Brain (organoid and tissue), 16 donors: ENCODE measurements at places on chromosomes 12 and 14. TPM values are rescaled to one million over a fixed set of nuclear protein-coding genes. Genes with fewer than 3 reads are reported as not detected.

- DNase-seq: no peak
Observed at GRCh38 chr12:53060721-53061276, 10.9 kb downstream of the TNS2 start.

DNA sequence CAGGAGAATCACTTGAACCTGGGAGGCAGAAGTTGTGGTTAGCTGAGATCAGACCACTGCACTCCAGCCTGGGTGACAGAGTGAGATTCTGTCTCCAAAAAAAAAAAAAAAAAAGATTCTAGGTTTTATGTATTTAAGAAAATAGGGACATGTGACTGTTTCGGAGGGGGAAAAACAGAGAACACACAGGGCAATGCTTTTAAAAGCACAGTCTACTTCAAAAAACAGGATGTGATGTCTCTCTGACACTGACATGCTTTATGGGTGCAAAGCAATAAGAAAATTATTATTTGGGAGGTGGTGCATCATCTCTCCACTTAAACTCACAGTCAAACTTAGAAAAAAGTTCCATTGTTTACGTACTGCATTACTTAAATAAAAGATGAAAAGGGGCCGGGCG lies 28.7 kb downstream of the CLIP1 start:
- no peak for DNase-seq

DNA sequence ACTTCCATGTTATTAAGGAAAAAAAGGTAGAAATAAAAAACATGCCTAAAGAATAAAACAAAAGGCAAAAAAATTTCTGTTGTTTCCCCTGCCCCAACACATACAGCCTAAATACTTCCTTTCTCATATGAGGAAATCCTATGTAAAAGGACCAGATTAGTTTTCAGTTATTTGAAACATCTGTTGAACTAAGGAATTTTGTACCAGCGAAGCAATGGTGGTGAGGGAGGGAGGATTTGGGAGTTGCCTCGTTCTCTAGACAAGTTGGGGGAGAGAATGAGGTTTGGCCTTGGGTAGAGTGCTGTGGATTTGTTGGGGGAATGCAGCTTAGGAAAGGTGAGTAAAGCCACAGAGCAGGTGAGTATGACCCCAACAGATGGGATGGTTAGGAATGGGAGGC lies 141.5 kb upstream of the RFLNA start:
- DNase-seq: no peak

The FAM222A gene
- 27.7 TPM for polyA plus RNA-seq

GRCh38 chr12:72839696-72840095 lies 567.5 kb downstream of the TRHDE start:
- DNase-seq: no peak

DNA sequence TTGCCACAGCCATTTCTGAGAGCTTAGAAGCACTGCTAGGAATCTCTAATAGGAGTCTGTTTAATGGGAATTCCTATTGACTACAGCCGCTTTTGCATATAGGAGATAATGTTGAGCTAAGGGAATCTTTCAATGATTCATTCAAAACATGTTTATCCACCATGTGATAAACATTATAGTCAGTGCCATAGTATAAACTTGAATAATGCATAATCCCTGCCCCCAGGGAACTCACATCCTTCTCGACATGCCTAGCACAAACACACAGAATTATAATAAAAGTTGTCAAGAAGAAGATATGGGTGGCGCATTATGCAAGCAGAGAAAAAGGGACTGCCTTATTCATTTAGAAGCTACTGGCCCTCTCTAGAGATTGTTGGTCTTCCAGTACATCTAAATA lies 248.0 kb downstream of the DAD1 start:
- peak; percentile 8 for DNase-seq

- DNase-seq: no peak
Observed at GRCh38 chr14:41549282-41549681, 57.4 kb upstream of the LRFN5 start.

The ADIPOR2 gene
- polyA plus RNA-seq: 49.1 TPM

DNA sequence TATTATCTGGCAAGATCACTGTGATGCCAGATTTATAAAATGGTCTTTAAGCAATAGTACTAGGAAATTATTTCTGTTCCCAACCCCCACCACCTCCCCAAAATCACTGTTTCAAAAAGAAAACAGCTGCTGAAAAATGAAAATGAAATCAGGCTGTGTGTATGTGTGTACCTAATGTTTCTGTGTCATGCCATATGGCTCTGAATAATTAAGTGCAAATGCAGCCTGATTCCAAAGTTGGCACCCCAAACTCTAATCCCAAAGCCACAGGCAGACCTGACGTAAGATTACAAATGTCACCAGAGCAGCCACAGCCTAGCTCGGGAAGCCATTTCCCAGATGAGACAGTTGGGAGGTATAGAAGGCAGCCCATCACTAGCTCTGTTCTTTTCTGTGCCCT lies 175.5 kb downstream of the MED13L start:
- DNase-seq: no peak

DNA sequence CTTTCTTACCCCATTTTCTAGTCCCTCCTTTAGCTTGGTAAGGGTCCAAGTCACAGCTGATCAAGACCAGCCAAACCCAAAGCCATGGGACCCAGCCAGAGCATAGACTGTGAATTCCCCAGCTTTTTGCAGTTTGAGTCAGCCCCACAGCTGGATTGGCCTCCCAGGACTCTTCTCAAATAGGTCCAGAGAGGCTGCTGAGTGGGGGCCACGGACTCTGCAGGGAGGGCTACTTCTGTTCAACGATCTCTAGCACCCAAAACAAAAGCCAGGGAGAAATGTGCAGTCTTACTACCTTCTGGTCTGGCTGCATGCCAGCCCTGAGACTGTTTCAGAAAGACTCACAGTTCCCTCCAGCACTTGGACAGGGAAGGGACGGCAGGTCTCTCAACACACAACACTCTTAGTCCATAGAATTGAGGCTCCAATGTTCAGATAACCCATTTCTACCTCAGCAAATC lies 1.6 kb downstream of the VDR start:
- no peak for DNase-seq

DNA sequence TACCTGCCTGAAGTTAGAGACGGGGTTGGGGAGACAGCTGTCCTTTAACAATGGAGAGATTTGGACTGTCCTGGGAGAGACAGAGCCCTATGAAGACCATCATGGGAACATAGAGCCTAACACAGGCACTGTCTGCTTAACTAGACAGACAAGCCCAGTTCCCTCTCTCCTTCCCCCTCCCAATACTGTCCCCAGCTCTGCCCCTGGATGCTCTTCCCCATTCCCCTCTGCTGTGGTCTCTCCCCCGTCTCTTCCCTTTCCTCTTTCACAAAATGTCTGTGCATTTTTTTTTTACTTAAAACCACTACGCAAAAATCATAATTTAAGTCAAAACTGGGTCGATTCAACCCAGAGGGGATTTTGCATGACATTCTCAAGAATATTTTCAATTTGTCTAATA lies 232.9 kb downstream of the CHST11 start:
- peak; percentile 48 for DNase-seq

The LRP1 gene
- polyA plus RNA-seq: 56.5 TPM

DNA sequence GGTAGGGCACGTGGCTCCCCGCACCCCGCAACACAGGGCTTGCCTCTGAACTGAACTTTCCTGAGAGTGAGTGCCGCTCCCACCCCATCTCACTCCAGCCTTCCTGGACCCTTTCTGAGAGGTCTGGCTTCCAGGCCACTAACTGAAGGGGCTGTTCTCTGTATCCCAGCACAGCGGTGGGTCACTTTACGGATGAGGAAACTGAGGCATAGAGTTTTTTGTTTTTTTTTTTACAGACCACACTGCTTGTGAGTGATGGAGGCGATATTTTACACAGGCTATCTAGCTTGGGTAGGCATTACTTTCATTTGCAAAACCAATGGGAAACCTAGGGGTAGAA lies 1.2 kb upstream of the TGFB3 start:
- DNase-seq: no peak

The RDH12 gene
- 0.63 TPM for polyA plus RNA-seq

The HOXC5 gene
- not detected for polyA plus RNA-seq

DNA sequence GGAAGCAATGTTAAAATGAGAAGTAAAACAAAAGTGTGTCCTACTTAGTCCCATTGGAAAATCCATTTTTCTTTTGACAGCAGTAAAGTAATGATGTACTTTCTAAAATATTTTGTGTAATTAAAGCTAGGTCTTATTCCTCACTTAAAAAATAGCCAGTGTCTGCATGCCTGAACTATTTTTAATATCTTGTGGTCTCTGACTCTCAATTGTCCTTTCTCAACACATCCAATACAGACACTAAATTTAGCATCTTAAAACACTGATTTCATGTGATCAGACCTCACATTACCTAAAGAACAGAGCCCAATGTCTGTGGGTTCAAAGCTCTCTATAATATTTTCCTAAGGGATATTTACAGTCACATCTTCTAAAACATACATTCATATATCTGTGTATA lies 108.0 kb downstream of the DERA start:
- no peak for DNase-seq

DNA sequence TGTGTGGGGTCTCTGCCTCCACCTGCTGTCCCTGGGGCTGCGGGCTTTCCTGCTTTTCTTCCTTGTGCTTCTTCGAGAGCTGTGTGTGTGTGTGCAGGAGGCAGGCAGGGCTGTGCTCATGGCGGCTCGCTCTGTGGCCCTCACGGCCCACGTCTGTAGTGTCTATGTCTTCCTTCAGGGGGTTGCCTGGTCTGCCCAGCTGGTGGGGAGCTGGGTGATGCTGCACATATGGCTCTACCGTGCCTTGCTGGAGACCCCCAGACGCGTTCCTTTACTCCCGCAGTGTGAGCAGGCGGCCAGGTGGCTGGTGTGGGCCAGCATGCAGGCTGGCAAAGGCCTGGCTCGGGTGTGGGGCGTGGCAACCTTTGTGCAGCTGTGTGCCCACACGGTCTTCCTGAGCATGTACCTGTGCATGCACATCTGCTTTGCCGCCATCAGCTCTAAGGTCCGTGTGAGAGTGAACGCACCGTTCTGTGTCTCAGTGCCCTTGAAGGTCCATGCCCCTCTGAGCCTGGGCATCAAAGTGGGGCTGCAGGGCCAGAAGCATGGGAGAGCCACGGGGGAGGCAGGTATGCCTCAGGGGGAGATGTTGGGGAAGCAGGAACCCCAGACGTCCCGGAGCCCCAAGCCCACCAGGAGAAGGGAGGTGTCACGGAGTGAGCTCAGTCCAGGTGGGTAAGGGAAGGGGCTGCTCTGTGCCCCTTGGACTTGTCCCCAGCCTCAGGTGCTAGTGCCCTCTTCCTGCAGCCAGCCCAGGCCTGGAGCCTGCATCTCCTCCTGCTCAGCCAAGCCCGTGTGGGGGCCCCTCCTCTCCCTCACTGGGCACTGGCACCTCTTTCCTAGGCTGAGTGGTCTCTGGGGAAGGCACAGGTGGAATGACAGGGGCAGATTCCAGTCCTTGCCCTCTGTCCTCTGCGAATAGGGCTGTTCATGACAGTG lies 26.4 kb downstream of the CLSTN3 start:
- DNase-seq: no peak

The EPYC gene
- not detected for polyA plus RNA-seq

The DHRS1 gene
- 16.2 TPM for polyA plus RNA-seq

DNA sequence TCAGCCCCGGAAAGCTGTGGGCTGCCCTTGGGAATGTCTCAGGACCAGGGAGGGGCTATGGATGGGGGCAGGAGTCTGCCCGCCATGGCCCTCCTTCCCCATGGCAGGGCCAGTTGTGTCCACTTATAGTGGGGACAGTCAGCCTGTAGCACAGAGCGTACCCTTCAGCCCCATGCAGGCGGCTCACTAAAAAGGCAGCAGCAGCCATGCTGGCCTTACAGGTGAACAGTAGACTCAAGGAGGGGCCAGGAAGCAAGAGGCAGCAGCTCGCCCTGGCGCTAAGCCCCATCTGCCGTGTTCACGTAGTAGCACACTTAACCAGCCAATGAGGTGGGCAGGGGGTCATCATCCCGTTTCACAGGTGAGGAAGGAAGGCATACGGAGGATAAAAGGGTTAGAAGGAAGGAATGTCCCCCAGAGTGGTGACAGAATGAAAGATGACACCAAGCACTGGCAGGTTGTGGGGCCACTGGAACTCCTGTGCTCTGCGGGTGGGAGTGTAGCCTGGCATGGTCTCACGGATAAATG lies 52.7 kb downstream of the FAM222A start:
- DNase-seq: no peak

- DNase-seq: no peak
Observed at GRCh38 chr12:46522071-46522470, 149.5 kb upstream of the SLC38A2 start.

GRCh38 chr12:68001486-68002466 lies 12.5 kb downstream of the IFNG-AS1 start:
- no peak for DNase-seq

DNA sequence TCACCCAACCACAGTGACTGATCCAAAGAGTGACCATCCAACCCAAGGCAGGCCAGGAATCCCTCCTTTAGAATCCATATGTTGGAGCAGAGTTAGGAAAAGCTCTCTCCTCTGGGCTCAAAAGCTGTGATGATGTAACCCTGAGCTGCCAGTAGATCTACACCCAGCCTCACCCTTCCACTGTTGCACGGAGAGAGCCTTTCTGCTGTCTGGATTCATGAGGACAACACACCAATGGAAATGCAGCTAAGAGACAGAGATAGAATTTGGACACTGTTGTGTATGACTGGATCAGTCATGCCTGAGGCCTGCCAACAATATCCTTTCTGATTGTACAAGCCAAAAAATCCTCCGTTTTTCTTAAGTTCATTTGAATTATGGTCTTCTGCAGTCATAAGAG lies 4.4 kb upstream of the OR6J1 start:
- no peak for DNase-seq

GRCh38 chr14:74147571-74147970 lies 62.8 kb downstream of the LIN52 start:
- no peak for DNase-seq
